NCI-H460 (cell line): ENCODE measurements at places on chromosomes 16 and 17. TPM values are rescaled to one million over a fixed set of nuclear protein-coding genes. Genes with fewer than 3 reads are reported as not detected.

PKMYT1 gene
- total RNA-seq, result 14.8 and 18.9 TPM in 2 replicates

TANC2 gene
- 7.0 and 8.2 TPM in 2 replicates for total RNA-seq

HEATR9 gene
- total RNA-seq, result not detected in 2 replicates

CRK gene
- 73.2 and 74.7 TPM in 2 replicates for total RNA-seq

CDH13 gene
- total RNA-seq, result 108 and 123 TPM in 2 replicates

HID1 gene
- 5.0 and 8.2 TPM in 2 replicates for total RNA-seq

CCL7 gene
- not detected in 2 replicates for total RNA-seq

CTRB1 gene
- not detected in 2 replicates for total RNA-seq

PPY gene
- total RNA-seq, result not detected in 2 replicates

ABCC6 gene
- 0.46 and 0.62 TPM in 2 replicates for total RNA-seq
